ENCODE measurements at places on chromosomes 3 and 15.
A peak's percentile ranks its signal among the peaks of the same experiment; 100 is the strongest.

- no peak for DNase-seq
Measured at GRCh38 chr3:190180268-190180667, 59.6 kb upstream of the P3H2 start.

- DNase-seq, result no peak
Measured at GRCh38 chr3:8507496-8507895, 5.9 kb downstream of the LMCD1 start.

DNA sequence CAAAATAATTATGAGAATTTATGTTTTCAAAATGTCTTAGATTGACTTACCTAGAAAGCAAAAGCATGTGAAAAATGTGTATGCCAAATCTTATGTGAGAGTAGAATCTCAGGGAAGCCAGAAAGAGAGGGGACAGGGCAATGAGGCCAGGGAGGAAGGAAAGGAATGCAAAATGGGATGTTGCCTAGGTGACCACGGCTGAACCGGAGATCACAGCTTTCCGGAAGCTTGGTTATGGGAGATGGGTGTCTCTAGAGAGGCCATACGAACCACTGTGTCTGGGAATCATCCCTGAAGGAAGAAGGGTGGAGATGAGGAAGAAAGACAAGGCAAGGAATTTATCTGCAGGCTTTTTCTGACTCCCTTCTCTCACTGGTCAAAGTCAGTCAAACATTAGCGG lies 76.0 kb downstream of the SUCLG2 start:
- DNase-seq, result no peak

- DNase-seq, result peak; percentile 66
Measured at GRCh38 chr3:32340039-32340438, 51.6 kb upstream of the CMTM7 start.

- DNase-seq, result no peak
Measured at GRCh38 chr15:49436751-49437150, 13.7 kb downstream of the FGF7 start.

GRCh38 chr15:100311833-100312476 lies 29.8 kb downstream of the ADAMTS17 start:
- DNase-seq, result no peak

GRCh38 chr3:18772699-18773305 lies 347.7 kb upstream of the SATB1 start:
- DNase-seq, result no peak

GRCh38 chr3:180252683-180253082 lies 215.9 kb upstream of the PEX5L start:
- DNase-seq, result no peak

- no peak for DNase-seq
Measured at GRCh38 chr3:30505866-30506520, 100.4 kb upstream of the TGFBR2 start.

DNA sequence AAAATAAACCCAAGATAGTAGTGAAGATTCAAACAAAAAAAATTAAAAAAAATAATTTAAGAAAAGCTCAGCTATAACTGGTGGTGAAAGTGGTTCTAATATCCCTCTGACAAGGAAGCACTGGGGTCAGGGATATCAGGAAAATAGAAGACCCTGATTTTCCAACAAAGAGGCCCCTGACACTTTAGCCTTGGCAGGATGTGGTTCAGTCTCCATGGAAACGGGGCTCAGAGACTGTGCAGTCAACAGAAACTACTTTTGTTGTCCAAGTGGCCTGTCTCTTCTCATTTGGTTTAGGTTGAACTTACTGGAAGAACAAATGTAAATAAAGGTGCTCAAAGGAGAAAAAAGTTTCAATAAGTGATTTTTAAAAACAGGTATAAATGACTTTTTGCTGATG lies 27.2 kb downstream of the INTS14 start:
- DNase-seq, result no peak

- DNase-seq, result no peak
Measured at GRCh38 chr3:11553436-11554235, 90.1 kb downstream of the VGLL4 start.

DNA sequence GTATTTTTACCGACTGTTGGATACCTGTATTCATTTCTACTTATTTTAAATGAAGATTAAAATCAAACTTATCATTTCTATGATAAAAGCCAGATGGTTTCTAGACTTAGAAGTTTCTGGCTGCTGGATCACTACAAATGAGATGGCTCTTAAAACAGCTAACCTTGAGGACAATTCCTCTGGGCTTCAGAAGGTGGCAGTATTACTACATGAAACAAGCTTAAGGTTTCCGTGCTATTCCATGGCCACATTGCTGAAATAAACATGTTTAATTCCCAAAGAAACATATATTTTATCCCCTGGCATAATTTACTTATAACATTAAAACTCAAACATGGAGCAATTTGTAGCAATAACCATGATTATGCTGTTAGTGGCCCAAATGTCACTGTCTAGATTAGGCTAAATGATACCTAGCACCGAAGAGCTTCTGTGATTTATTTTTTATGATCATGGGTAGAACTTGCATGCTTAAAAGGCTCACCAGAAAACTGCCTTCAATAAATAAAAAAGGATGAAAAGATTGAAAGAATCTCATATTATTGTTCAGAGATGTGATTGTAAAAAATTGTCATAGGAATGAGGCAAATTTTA lies 204.0 kb upstream of the NANOGP8 start:
- peak; percentile 38 for DNase-seq
